ENCODE measurements at places on chromosomes 5 and 9. TPM values are rescaled to one million over a fixed set of nuclear protein-coding genes. Genes with fewer than 3 reads are reported as not detected.

The OR1J1 gene
- total RNA-seq, result not detected

DNA sequence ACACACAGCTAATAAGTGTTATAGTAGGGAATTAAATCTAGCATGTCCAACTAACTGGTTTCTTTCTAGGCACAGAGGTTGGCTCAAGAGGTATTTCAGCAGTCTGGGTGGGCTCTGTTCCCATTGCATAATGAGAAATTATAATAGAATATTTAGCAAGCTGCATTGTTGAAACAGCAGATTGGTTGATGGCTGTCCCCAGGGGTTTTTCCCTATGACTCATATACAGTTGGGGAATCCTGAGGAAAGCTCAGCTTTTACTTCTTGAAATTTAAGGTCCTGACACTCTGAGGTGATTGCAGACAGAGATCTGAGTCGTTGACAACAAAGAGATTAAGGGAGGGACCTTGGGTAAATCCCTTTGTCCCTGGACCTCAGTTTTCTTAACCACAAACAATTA lies 38.3 kb upstream of the TNFSF8 start:
- no peak for DNase-seq

- DNase-seq, result no peak
Observed at GRCh38 chr5:162703914-162704313, 636.3 kb downstream of the GABRG2 start.

GRCh38 chr9:21906881-21907280 lies 87.3 kb downstream of the CDKN2A start:
- DNase-seq, result no peak

The GRM6 gene
- not detected for total RNA-seq

- DNase-seq, result no peak
Observed at GRCh38 chr9:32378993-32379729, 5.3 kb upstream of the ACO1 start.

The NIPAL4 gene
- 0.23 TPM for total RNA-seq

DNA sequence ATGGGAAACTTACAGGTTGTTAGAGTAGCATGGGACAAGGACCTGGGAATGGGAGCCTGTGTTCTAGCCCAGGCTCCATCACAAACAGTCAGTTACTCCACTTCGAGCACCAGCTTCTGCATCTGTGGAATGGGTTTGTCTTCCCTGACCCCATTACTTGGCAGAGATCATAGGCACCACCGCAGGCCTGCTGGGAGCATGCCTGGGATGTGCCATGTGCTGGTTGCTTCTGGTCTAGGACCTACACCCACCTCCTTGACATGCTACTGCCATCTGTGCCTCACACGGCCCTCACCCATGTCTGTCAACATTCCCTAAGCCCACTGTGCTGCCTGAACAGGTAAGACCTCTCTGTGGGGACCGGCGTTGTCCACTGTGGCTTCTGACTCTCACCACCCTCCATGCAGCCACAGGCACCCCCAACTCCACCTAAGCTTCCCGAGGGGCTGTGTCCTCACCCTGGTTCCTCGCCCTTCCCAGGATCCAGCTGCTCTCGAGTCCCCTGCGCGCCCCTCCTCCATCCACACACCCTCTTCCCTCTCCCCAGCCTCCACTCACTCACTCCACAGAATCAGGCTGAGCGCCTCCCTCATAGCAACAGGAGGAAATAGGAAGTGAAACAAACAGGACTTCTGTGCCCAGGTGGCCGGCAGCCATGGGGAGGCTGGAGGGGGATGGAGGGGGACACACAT lies 85.9 kb upstream of the FAM120A start:
- peak; percentile 31 for DNase-seq

- no peak for DNase-seq
Observed at GRCh38 chr5:27701931-27702903, 663.8 kb upstream of the CDH9 start.

DNA sequence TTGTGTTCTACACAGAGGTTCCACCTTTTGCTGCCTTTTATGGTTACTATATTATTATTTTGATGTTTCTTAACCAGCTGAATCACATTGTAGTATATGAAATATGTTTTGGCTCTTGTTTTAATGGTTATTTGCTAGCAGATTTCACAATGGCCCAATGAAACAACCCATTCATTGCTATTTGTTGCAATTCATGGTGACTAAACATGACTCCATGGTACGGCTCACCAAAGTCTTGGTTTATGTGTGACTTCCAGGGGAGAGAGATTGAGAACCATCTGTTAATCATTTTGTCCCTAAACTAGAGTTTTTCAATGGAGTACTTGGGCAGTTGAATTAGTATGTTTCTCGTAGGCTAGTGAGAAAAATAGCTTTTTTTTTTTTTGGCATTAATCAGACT lies 108.4 kb downstream of the GHR start:
- no peak for DNase-seq

DNA sequence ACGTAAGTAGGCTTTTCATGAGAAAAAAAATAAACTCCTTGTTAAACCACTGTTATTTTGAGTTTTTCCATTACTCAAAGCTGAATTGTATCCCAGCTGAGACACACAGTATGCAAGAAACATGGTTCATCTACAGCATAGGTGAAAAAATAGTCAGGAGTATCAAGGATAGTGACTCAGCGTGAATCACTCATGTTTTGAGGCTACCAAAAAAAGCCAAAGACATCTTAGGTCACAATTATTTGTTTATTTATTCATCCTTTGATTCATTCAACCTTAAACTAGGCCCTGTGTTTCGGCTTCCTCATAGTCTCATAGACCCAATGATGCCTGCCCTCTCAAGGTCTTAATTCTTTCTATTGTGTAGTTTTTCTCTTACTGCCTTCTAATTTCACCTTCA lies 32.9 kb upstream of the STX17 start:
- DNase-seq, result no peak

All from right cardiac atrium (tissue), 5 donors.